Smooth muscle cell of the brain vasculature (primary cell): ENCODE measurements at places on chromosomes 1 and 21.

GRCh38 chr21:21439761-21440160, 441.6 kb downstream of the NCAM2 start:
- DNase-seq: no peak

DNA sequence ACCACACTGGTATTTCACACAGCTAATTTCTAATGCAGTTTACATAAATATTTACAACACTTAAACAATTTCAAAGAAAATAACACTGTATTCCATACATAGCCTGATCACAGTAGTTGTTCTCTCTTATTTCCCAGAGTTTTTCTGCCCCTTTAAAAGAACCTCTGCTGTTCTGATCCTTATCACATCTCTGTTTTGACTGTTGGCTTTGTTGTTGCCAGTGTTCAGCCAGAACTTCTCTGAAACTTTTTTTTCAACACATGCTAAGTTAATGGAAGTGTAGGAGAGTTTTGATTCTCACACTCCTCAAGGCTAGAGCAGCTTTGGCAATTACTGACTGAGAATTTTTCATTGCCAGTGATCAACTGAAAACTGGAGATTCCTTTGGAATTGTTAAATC, 11.1 kb downstream of the SELE start:
- DNase-seq: no peak

DNA sequence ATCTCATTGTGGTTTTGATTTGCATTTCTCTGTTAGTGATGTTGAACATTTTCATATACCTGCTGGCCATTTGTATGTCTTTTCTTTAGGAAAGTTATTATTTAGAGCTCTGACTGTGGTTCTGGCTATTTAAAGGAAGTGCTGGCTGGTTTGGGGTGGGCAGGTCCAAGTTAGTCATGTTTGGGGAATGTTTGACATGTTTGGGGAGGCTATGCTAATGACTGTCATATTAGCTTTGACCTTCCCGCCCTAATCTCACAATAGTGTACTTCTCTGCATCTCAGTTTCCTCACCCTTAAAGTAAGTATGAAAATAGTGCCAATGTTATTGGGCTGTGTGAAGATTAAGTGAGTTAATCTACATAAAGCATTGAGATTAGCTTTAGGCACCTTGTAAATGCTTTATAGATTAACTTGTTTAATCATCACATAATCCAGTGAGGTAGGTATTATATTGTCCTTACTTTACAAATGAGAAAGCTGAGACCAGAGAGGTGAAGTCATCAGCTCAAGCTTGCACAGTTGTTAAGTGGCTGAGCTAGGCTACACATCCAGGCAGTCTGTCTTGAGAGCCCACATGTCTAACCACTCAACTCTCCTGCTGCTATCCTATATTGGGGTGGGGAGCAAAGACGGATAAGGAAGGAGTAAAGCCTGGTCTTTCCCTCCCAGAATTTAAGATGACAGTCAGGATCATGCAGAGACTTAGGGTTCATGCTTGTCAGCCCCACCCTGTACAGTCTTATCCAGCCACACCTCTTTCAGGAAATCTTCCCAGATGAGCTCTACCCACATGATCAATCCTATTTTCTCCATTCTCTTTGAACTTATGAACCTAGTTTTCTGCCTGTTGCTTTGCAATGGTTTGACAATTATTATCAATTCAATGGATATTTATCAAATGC, 22.8 kb upstream of the CRNN start:
- DNase-seq: no peak

DNA sequence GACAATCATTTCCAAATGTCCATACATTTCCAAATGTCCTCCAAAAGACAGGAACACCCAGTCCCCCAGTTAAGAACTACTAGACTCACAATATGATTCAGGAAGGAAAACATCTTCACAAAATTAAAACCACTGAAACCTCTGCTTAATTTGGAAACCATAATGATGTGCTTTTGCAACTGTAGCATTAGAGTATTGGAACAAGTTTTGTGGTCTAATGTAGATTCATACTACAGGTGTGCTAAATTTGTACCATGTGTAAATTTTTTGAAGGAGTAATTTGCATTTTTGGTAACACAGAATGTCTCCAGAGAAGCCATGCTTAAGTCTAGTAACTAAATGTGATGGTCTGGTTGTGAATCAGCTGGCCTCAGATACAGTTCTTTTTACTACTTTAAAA, 129.6 kb downstream of the DPYD start:
- DNase-seq: no peak

- no peak for DNase-seq
Measured at GRCh38 chr1:215256936-215257679, 174.6 kb downstream of the KCNK2 start.

GRCh38 chr1:158045639-158046038, 52.2 kb downstream of the KIRREL1 start:
- DNase-seq: no peak

DNA sequence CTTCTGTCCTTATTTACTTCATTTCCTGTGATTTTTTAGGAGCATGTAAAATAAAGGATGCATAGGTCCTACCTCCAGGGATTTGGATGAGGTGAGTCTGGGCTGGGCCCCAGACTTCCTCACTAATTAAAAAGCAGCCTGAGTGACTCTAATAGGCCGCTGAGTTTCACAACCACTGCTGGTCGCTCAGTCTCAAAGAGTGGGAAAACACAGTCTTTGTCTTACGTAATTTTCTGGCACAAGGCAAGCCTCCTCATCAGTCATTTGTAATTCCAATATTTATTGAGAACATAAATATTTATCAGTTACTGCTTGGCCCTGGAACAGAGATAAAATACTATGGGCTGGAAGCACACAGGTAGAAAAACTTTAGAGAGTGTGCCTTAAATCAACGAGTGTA, 195.4 kb upstream of the RUNX1 start:
- no peak for DNase-seq

DNA sequence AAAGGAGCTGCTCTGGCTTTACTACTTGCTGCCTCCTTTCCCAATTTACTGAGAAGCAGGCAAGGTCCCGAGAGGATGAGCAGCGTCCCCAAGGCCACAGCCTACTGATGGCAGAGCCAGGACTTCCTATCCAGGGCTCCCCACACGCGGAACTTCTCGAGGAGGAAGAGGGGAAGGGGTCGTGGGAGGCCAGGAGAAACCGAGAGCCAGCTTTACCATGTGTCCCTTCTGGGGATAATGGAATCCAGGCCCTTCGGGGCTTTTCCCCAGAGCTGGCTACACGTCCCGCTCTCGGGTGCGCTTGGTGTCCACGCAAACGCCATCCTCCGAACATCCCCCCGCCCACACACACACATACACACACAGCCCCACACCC, 4.3 kb upstream of the CCN1 start:
- DNase-seq: no peak

DNA sequence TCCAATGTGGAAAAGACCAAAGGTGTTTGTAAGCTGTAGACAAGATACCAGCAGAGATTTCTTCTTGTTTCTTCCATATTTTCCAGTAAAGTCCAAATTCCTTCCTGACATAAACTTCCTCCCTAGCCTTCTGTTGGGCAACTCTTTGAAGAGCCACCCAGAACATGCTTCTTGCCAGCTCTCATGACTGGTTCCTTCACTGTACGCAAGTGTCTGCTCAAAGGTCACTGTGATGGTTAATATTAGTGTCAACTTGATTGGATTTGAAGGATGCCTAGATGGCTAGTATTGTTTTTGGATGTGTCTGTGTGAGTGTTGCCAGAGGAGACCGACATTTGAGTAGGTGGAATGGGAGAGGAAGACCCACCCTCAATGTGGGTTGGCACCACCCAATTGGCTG, 416.6 kb upstream of the RUNX1 start:
- DNase-seq: no peak

DNA sequence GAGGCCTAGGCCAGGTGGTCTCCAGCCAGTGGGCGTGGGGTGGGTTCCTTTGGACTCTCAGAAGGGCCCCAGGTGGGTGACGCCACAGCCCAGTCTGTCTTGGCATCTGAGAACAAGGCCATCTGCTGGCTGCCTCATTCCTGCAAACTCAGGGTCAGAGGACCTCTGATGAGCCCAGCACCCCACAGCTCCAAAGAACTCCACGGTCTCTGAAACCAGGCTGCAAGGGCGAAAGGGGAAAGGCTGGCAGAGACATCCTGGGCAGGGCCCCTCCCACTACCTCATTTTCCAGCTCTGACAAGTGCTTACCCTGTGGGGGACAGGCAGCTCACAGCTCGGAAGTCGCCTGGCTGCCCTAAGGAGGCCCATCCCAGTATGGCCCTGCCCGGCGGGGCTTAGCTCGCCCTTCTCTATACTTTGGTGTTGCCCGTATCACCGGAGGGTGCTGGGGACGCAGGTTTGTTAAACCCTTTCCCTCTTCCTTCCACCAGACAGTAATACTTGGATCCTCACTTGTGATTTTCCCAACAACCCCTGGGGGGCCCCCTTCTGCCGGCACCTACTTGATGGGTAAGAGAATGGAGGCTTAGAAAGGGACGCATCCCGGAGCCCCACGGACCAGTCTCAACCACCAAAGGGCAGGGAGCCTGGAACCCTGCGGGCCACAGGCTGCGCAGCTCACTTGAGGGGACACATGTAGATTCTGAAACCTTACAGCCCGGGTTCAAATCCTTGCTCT, 10.9 kb upstream of the EDN2 start:
- no peak for DNase-seq

GRCh38 chr1:61993331-61993961, 201.2 kb upstream of the L1TD1 start:
- DNase-seq: peak; percentile 56

- DNase-seq: no peak
Measured at GRCh38 chr1:239870194-239870593, 221.5 kb upstream of the FMN2 start.

- DNase-seq: no peak
Measured at GRCh38 chr1:211902624-211903291, 72.2 kb upstream of the LPGAT1 start.

GRCh38 chr1:101243751-101244150, 6.9 kb downstream of the S1PR1 start:
- DNase-seq: no peak

DNA sequence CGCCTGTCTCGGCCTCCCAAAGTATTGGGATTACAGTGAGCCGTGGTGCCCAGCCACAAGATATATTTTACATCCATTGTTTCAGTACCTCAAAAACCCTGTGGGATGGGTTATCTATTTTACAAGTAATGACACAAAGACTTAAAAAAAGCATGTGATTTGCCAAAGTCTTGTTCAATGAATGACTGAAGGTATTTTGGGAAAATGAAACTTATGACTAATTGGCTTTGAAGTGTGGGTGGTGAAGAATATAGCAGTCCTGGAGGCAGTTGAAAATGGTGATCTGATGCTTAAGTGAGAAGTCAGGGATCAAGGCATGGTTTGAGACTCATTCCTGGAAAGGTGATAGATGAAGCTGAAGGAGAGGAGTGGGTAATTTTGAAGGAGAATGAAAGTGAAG, 3.0 kb downstream of the SWT1 start:
- DNase-seq: no peak

DNA sequence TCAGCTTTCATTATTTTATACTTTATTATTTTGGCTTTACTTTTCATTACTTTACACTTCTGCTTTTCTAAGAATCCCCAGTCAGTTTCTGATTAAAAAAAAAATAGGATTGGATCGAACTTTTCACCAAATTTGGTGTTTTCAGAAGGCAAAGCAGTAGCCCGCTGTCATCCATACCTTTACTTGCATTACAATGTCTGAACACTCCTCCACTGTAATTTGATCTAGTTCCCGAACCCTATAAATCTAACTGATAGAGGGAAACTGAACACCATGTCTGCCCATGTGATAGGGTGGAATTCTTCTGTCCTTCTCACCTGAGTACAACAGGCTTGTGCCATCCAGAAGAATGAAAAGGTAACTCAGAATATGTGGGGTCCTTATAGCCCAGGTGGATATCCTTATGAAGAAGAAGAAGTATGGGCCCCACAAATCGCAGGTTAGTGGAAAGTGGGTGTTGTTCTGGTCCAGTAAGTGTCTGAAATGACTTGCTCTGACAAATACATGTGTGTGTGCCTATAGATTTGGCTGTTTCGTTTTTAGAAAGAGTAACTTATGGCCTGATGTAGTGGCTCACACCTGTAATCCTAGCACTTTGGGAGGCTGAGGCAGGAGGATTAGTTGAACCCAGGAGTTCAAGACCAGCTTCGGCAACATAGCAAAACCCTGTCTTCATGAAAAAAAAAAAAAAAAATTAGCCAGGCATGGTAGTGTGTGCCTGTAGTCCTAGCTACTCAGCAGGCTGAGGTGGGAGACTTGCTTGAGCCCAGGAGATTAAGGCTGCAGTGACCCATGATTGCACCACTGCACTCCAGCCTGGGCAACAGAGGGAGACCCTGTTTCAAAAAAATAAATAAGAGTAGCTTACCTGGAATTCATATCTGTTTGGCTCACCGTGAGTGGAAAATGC, 26.6 kb upstream of the CDC14A start:
- no peak for DNase-seq

DNA sequence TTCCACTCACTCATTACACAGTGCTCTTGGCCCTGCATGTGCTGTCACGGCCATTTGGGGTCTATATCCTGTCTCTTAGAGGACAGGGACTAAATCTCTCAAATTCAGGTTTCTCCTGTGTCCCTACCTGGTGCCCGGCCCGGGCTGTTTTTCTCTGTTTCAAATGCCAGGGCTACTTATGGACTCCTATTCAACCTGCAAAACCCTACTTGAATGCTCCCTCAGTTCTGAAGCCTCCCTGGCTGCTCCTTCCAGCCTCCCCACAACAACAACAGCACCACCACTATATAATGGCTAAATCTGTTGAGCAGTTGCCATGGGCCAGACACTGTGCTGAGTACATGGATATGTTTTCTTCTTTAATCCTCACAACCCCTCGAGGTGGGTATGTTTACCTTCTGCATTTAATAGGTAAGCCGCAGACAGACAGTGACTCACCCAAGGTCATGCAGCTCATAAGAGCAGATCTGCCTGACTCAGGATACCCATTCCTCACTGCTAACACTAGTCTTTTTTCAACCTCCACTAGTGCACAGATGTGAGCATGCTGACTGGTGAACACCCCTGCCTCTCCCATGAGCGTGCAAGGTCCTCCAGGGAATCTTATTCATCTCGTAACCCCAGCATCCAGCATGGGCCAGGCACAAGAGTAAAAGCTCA, 29.9 kb downstream of the DHRS3 start:
- DNase-seq: no peak

GRCh38 chr1:23446661-23447310, 22.2 kb upstream of the TCEA3 start:
- DNase-seq: no peak

- DNase-seq: no peak
Measured at GRCh38 chr1:99146129-99146848, 118.0 kb upstream of the PLPPR4 start.

- no peak for DNase-seq
Measured at GRCh38 chr1:247531937-247532336, 4.3 kb downstream of the OR2C3 start.

DNA sequence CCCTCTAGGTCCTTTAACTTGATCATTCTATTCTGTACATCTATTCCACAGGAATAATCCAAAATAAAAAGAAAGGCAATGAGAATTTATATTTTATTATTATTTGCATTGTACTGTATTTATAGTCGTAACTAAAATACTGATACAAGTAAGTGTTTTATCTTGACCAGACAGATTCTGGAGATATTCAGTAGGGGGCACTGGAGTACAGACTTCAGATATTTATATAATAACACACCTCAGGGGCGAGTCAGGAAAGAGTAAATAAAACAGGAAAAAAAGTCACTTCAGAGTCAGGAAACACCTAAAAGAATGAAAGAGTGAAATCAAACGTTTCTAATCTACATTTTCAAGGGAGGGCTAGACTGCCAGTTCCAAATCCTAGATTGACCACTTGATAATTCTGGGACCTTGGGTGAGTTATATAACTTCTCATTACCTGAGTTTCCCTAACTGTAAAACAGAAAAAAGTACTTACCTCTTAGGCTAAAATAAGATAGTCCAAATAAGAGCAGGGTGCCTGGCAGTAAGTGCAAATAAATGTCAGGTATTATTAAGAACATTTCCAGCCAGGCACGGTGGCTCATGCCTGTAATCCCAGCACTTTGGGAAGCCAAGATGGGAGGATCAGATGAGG, 31.1 kb upstream of the MTF1 start:
- peak; percentile 13 for DNase-seq
